Stimulated activated CD8-positive, alpha-beta memory T cell treated with anti-CD3 and anti-CD28 coated beads, Interleukin-7, amount 100 ng/mL, for 1 hour (primary cell): ENCODE measurements at places on chromosomes 1 and 21.

DNA sequence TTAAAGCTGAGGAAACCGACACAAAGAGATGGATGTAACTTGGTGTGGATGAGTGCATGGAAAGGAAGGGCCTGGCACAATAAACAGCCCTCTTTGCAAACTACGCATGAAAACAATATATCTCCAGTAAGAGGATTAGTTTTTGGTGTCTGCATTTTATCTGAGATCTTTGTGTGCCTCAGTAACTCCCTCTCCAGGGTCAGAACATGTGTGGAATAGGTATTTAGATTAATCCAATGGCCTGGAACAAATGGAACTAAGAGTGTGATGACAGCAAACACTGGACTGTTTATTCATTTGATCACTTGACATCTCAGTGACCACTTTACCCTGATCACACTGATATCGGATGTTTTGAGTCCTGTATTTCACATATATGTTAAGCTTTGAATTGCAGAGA is 45.3 kb downstream of the AKNAD1 start:
- DNase-seq, result no peak

DNA sequence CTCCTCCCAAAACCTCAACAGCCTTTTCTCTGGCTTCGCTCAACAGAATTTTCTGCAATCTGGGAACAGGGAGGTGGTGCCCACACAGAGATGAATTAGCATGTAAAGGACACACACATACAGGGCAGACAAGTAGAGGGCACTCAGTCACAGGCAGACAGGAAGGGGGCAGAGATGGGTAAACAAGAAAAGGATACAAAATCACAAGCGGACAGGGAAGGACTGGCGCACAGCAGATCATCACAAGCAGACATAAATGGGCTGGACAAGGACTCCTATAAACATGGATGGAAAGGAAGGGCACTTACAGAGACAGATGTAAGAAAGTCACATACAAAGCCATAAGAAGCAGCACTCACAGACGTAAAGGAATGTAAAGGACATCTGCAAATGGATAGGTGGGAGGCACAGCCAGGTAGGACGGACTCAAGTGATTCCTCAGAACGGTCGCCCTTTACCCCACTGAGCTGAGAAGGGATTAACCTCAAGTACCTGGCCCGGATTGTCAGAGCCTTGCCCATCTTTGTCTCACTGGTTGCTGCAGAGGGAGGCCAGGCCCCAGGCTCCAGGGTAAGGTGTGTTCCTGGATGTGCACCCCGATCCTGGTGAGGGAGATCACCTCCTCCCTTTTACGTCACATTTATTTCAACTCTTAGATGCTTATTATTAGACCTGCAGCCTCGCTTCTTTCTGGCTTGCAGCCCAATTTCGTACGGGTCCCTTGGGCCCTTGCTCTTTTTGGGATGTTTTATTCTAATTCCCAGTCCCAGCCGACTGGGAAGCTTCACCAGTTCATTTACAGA is 836 bp upstream of the PRCC start:
- DNase-seq, result no peak

DNA sequence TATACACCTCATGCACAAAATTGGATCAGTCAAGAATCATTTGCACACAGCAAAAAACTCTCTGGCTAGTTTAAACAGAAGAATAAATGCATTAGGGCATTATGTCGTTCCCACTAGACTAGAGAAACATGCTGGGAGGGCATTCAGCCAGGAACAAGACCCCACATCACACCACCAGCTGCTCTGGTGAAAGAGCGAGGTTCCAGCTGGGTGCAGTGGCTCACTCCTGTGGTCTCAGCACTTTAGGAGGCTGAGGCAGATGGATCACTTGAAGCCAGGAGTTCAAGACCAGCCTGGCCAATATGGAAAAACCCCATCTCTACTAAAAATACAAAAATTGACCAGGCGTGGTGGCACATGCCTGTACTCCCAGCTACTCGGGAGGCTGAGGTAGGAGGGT is 52.1 kb upstream of the BACE2 start:
- no peak for DNase-seq

DNA sequence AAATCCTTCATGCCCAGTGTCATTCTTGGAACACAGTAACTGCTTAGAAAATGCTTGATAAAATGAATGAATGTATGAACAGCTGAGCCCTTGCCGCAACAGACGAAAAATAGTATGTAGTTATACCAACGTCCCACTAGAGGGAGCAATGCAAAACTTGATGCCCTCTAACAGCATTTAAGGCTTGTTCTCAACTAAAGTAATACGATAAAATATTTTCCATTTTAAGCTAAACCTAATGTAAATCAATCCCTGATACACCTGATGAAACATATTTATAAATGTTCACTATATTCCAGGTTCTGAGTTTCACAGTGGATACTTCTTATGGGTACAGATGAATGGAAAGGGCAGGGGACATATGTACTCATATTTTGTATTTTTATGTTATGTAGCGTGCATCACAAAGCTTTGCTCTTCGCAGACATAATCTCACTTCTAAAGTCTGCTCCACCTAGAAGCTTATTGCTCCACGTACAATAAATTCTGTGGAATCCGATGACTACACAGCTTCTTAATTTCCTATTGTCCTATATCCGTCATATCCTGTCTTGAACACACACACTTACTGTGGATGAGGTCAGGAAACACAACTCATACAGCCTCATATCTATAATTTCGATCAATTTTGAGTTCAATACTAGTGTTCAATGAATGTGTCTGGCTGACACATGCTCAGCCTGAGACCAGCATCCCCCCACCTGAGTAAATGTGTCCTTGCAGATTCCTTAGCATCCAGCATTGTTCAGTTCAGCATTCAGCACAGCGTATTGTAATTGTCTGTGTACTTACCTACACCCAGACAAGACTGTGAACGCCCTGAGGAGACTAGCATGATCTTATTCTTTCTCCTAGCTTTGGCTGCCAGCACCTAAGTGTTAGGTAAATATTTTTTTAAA is 4.4 kb upstream of the UTP25 start:
- DNase-seq, result no peak

DNA sequence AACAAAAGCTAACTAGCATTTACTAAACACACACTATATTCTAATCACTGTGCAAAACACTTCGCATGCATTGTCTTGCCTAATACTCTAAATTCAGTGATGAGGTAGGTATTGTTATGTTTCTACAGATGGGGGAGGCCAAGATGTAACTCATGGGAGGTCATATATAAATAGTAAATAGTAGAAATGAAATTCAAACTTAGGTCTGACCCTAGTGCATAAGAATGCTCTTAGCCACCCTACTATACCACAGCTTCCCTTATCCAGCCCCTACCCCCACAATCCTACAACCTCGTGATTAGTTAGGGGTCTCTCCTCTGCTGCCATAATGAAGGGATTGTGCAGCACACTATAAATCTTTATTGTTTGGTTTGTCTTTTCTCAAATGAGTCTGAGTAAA is 3.3 kb downstream of the PFDN2 start:
- DNase-seq, result no peak

DNA sequence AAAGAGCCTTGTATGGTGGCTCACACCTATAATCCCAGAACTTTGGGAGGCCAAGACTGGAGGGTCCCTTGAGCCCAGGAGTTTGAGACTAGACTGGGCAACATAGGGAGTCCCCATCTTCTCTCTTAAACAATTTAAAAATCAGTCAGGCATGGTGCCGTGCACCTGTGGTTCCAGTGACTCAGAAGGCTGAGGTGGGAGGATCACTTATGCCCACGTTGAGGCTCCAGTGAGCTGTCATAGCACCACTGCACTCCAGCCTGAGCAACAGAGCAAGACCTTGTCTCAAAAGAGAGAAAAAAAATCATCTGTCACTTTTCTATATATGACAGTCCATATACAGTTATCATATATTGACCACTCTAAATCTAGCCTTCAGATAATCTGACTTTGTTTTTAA is 658.3 kb downstream of the LTN1 start:
- no peak for DNase-seq

GRCh38 chr1:109485001-109485400 is 1.3 kb downstream of the ATXN7L2 start:
- DNase-seq, result no peak

DNA sequence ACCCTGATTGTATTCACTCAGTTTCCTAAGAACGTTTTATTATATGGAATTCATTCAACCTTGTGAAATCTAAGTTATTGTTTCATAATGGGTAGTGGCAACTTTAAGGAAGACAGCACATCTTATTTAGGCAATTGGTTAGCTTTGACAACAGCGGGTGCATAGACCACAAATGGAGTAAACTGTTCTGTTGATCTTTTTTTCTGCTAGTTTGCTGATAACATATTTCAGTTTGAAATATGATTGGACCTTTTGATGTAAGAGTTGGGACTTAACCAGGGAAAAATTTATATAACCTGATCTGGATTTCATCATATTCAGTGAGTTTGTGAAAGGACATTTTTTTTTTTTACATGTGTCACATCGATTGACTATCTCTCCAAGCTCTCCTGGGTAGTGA is 151.7 kb downstream of the HLX start:
- DNase-seq, result no peak

DNA sequence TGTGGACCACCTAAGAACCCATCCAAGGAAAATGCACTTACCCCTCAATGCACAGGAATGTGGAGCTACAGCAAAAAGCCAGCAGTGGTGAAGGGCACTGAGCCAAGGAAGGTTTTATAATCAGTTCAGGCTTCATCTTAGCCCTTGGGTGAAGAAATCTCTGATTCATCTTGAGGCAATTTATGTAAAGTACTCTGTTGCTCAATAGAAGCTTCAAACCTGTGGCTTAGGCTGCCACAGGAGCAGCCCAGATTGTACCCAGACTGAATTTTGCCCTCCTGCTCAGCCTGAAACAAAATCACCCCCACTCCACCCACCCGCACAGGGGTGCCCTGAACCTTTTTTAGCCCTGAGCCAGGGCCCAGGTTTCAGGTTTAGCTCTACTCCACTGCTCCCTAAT is at the start of gene S100A12:
Gene S100A12, minus strand, starts transcription at position 111 of the 400 bp plus-strand sequence. CDS start 1,029 bp downstream, outside the sequence.
- no peak for DNase-seq

DNA sequence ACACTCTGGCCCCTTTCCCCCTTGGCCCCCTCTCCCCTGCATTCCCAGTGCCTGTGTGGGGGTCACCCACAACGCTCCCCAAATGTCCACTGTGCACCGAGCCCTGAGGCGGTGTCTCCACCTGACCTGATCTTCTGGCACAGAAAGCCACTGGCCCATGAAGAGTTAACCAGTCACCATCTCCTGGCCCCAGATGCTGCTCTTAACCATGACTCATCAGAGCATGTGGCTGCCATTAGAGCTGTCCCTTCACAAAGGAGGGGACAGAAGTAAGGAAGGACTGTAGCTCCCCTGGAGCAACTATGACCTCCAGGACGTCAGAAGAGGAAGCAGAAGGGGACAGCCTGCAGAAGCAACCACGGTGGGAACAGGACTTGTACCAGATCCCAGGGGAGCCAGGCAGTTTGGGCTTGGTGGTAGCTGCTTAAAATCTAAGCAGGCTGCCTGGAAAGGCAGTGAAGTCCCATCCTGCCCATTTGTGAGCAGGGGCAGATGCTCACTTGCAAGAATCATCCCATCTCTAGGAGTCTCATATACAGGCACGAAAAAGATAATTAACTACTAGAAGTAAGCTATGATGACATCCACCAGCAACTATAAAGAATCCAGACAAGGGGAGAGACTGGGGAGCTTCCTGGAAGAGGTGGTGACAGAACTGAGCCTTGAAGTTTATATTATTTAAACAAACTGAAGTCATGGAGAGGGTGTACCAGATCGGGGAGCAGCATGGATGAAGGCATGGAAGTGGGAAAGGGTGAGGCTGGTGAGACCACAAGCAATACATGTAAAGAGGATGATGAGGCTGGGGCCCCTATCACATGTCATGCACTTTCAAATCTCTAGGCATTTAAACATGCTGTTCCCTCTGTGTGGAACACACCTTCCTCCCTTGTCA is 1.1 kb upstream of the TTC39A start:
- DNase-seq, result no peak

DNA sequence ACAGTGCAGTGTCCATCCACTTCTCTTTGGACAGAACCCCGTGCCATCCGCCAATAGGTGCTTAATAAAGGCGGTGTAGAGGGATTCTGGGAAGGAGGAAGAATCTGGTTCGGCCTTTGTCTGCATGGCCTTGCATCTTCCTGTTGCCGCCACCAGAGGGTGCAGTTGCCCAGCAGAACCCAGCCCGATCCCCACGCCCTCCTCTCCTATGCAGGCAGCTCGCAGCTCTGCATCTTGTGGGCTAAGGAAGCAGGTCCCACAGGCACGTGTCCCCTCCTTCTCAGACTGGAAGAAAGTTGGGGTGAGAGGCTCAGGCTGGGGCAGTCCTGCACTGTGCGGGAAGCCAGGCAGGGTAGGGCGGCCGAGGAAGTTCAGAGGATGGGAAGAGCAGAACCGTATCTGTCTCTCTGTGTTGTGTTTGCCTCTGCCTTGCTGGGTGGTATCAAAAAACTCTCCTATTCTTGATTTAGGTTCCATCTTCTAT is 20.8 kb downstream of the NAV1 start:
- DNase-seq, result peak; percentile 32

- DNase-seq, result no peak
These were observed 69.1 kb downstream of the DISC1 start for GRCh38 chr1:231695439-231696255.

GRCh38 chr1:228445490-228445842 is 28.8 kb upstream of the TRIM17 start:
- DNase-seq, result no peak
